Putamen (tissue), 1 donor: ENCODE measurements at places on chromosomes 4 and X.

GRCh38 chrX:130114141-130114588, 3.9 kb upstream of the ELF4 start:
- no peak for DNase-seq

DNA sequence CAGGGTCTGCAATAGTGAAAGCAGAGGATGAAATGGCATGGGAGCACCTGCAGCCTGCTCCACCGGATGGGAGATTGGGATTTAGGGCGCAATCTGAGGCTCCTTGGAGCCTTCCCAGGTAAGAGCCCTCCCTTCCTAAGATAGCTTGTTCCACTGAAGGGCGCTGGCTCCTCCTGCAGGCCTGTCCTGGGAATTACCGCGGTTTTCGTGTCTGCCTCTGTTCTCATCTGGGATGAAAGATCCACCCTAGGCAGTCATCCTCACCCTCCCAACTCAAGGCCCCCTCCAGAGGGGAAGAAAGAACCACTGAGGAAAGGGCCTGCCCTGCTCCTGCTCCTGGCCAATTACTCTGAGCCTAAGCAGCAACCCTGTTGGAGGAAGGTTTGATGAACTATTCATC, 547.5 kb downstream of the SMARCA1 start:
- DNase-seq, result no peak

DNA sequence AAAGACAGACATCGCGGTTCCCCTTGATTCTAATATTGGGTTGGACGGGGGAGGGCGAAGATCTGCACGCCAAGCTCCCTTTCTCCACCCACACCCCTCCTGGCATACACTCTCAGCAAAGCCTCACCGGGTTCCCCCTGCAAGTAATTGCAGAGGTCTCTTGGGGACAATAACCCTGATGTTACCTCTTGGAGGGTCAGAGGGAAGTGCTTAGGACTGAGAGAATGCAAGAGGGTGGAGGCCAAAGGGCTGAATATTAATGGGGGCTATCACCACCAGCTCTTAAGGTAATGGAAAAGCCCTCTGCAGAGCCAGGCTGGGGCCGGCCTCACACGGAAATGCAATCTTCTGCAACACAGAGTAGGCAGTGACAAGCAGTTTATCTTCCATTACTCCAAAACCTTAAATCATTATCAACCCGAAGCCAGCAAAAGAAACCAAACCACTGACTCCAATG, 344.1 kb upstream of the GATB start:
- DNase-seq, result peak; percentile 79

DNA sequence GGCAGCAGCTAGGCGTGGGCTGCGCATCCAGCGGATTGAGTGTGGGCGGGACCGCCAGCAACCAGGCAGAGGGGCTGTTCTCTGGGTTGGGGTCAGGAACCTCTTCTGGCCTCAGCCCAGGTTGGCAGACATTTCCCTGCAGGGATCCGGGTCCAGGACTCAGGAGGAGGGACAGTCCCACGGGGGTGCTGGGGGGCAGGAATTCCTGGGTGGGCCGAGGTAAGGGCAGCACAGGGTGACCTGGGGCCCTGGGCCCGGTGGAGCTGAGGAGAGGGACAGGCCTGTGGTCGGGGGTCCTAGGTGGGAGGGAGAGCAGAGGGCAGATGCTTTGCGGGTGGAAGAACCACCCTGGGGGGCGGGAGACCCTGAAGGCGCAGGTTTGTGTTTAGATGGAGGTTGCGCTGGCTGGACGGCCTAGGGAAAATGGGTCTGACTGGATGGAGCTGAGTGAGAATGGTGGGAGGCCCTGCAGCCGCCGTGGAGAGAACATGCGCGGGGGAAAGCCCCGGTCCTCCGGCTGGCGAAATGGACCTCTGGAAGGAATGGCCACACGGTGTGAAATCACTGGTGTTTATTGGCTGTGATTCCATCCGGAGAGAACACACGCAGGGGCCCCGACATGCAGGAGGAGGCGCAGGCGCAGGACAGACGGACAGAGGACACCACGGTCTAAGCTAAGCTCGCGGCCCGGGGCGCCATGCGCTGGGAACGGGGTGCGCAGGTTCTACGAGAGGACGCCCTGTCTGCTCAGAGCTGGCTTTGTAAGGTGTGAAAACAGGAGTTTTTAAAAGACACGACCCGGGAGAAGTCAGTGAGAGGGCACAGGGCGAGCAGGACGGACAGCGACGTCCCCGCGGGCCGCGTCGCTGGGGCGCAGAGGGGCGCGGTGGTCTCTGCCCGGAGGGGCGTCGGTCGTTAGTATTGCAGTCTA, 41.3 kb downstream of the CPLX1 start:
- DNase-seq, result no peak

GRCh38 chr4:10761903-10762302, 77.3 kb upstream of the CLNK start:
- no peak for DNase-seq

DNA sequence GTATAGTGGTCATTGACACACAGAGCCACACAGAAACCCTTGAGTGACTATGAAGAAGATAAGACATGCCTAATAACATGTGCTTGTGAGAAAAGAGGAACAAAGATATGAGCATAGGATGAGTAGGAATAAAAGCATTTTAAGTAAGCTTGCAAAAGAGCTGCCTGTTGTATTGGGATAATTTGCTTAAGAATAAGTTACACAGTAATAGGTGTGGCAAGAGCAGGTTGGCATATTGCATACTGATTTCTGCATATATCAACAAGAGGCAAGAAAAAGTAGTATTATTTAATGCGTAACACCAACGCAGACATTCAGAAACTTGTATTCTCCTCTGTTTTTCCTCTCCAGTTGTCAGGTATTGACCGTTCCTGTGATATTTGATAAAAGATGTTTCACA, 111.5 kb upstream of the UGT8 start:
- DNase-seq, result no peak

GRCh38 chrX:24082447-24082846, 27.7 kb downstream of the EIF2S3 start:
- no peak for DNase-seq

DNA sequence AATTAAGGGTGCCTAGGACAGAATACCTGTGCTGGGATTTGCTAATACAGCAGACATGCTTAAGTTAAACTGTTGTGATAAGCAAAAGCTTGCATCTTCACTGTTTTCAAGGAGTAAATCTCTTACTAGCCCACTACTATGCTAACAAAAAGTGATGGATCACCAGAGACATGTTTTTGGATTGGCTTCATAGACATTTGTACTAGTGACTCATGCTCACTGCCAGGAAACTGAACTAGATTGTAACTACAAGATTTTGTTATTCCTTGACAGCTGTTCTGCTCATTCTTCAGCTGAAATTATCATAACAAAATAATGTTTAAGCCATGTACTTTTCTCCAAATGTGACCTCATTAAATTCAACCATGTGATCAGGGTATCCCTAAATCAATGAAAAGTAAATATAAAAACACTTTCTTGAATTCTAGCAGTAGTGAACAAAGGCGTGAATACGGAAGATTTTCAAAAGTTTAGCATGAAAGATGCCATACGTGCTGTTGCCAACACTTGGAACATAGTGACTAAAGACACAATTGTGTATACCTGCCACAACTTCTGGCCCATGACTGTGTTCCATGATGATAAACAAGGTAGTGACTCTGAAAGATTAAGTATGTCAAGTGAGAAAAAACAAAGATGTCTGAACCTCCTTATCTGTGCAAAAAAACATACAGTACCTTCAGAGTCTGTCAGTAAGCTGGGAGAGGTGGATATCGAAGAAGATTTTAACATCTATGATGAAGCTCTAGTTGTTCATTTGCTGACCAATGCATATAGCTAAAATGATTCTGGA, 154.0 kb downstream of the BTC start:
- no peak for DNase-seq

DNA sequence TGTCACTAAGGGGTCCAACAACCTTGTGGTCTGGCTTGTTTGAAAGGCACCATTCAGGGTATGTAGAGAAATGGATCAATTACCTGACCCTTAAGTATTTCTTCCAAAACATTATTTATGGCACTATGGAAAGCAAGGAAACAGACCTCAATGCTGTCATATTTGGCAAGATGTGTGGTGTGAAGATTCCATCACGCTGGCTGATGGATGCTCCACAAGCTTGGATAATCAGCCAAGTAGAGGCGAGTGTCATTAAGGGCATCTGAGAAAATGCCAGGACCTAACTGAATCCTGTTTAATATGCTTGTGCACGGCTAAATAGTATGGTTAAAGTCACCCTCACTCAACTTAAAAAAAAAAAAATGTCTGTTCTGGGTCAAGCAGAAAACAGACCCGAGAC, 120.7 kb downstream of the COMMD8 start:
- DNase-seq, result no peak

DNA sequence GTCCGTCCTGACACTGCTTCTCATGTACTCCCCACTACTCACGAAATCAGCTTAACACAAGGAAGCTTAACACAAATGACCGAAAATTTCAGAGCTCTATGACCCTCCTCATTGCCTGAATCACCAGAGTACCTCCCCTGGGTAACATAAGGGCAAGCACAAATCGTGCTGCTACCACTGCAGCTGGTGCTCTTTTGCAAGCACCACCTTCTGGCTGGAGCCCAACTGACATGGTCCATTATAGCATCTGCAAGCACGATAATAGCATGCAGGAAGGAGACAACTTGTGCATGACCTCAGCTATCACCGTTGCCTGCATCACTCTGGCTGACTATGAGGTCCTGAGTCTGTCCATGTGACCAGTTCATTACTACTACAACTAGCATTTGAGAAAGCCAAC, 308.0 kb downstream of the TEX13C start:
- no peak for DNase-seq

DNA sequence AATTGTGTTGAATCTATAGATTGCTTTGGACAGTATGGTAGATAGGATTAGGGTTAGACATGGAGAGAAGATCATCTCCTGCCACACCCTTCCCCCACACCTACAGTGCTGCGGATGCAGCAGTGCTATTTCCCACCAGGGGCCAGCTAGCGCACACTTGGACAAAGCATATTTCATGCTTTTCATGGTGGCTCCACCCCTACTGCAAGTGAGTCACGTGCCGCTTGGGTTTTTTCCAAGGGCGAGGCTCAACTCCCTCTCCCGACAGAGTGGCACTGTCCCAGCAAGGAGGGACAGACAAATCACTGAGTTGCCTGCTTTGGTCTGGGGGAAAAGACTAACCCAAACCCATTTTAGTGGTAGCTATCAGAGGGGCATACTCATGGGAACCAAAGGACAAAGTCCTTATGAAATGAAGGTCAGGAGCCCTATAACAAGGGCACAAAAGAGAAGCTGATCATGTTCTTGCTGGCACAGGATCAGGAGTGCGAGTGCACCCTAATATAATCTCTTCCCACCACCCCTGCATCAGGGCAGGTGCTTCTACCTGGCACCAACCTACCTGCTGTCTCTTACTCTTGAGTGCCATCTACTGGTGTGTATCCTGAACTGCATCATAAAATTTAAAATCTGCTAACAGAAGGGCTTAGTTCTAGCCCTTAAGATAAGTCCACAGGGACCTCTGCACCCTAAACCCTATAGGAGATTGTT, 55.1 kb upstream of the PGAM4 start:
- no peak for DNase-seq

DNA sequence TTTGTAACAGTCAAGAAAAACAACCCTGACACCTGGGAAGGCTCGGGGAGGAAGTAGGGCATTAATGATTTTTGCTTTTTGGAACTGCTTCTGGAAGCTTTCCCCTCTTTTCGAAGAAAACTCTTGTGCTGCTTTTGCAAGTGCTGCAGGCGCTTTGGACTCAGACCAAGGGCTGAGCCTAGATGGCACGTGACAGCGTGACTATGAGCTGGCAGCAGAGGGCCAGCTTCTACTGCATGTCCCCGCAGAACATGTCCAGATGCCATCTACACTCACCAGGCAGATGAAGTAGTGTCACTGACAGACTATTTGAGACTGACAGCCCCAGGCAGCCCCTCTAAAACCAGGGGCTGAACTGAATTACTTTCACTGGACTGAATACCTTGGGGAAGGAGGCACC, 6.2 kb downstream of the NR0B1 start:
- DNase-seq, result peak; percentile 37

DNA sequence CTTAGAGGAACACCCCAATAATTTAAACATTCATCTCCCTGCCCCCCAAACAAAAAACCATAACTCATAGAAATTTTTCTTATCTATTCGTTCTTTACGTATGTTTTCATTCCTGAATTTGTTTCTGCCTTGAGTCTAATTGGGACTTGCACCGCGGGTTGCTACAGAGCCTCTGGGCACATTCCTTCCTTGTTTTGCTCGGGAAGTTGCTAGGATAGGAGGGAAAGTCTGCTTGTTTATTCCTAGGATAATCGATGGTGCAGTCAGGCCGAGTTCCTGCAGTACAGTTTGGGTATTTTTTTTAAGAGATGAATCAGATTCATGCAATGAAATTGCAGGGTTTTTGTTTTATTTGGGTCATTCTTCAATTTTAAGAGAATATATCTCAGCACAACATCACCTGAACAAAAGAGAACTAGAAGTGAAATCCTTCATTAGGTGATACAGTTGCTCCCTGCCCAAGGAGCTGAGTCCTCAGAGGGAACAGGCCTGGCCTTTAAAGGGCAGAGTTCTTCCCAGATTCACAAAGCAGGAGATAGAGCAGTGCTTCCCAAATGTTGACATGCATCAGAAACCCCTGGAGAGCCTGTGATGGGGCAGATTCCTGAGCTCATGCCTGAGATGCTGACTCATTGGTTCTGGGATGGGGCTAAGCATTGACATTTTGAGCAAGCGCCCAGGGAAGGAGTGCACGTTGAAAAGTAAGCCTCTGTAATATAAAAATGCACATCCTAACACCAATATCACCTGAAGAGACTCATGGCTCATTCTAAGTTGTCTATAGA, 114.9 kb upstream of the FAM9B start:
- DNase-seq, result no peak

DNA sequence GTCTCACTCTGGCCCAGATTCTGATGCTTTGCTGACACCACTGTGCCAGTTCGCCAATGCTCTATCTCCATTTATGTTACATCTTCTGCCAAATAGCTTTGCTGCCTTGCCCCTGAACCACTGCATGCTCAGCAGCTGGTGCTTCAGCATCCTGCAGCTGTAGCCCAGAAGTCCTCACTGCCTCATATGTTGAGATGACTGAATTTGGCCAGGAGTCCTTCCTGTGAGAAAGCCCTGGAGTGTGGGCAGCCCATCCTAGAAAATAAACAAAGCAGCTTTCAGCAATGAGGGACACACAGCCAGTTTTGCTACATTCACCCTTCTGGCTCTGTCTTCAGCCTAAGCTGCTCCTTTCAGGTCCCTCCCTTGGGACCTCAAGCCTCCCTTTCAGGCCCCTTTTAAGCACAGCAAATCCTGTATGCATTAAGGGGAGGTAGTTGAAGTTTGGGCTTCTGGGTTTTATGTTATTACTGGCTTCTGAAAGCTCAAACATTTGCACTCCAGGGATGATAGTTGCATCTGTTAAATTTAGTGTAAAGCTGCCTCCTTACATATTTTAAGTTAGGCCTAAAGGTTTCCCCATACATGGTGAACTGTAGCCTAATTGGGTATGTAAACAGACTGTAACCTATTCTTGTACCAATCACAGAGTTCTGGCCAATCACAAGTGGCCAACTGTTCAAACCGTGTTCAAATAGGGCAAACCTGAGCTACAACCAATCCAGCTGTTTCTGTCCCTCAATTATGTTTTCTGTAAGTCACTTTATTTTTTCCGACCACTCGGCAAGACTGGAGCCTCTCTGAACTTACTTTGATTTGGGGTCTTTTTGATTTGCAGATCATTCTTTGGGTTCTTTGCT, 2.1 kb upstream of the TMEM165 start:
- DNase-seq, result peak; percentile 80

GRCh38 chr4:26061248-26061986, 147.4 kb downstream of the SMIM20 start:
- no peak for DNase-seq
